Activated T-cell treated with anti-CD3 and anti-CD28 coated beads, Interleukin-2, amount 50 U/mL, for 1 hour (primary cell): ENCODE measurements at places on chromosomes 3 and 15.

DNA sequence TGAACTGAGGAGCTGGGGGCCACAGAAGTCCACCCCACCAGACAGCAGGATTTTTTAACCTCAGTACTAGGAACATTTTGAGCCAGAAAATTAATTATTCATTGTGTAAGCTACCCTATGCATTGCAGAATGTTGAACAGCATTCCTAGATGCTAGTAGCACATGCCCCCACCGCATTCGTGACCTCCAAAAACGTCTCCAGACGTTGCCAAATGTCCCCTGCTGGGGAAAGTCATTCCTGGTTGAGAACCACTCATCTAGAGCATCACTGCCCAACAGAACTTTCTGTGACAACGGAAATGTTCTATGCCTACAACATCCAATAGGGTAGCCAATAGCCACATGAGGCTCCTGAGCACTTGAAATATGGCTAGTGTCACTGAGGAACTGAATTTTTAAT, 333.5 kb downstream of the FOXP1 start:
- no peak for DNase-seq

- no peak for DNase-seq
Observed at GRCh38 chr3:54222316-54222715, 100.0 kb downstream of the CACNA2D3 start.

DNA sequence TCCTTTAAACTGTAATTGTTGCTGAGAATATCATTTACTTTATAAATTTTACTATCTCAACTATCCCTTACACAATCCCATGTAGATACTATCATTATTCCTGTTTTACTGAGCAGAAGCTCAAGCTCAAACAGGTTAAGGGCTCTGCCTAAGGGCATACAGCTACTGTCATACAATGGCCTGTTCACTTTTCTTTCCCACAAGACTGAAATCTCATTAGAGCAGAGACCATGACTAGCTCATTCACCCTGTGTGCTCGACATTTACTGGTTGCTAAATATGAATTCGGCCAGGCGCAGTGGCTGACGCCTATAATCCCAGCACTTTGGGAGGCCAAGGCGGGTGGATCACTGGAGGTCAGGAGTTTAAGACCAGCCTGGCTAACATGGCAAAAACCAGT, 1.6 kb upstream of the MESP2 start:
- no peak for DNase-seq

DNA sequence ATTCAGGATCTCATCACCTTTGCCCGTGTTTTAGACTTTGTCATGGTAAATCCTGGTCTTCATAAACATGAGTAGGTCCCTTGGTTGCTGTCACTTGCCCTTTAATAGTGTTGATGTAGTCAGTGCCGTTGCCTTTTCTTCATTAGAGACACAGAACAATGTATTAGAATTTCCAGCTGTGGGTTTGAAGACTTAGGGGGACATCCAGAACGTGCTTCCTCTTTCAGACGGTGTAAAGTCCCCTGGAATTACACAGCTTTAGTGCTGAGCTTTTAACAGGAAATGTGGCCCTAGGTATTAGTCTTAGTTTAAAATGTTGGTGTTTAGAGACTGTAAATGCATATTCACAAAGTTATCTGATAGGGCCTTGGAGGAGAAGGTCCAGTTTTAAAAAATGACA, 8.8 kb upstream of the LRCH3 start:
- DNase-seq, result no peak

DNA sequence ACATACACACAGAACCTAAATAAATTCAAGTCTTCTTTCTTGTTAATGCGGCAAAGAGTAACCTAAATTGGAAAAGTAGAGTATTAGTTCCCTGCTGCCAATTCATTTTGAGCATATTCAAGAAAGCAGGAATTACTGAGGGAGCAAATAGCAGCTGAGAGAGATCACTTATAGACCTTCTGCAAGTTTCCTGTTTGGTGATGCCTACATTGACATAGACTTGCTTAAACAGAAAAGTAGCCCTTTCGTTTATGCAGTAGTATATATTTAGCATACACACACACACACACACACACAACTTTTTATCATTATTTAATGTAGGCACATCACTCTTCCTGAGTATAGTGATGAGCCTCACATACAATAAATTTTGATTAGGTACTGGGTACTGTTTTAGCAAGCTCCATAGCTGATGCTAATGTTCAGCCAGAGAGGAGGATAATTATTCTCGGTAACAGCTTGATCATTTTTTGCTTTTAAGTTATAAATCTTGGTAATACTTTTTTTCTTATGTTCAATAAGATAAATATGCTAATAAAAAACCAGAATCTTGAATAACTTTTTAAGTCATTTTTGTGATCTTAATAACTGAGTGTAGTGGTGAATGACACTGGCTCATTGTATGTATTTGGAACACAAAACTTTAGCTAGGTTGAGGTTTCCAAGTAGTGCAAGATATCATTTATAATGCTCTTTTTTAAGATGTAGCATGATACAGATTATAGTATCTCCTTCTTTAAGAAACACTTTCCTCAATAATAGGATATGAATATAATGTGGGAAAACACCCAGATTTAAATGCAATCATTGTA, 174.7 kb downstream of the MBNL1 start:
- DNase-seq, result no peak

- DNase-seq, result no peak
Observed at GRCh38 chr3:196016485-196016884, 65.4 kb downstream of the TFRC start.

DNA sequence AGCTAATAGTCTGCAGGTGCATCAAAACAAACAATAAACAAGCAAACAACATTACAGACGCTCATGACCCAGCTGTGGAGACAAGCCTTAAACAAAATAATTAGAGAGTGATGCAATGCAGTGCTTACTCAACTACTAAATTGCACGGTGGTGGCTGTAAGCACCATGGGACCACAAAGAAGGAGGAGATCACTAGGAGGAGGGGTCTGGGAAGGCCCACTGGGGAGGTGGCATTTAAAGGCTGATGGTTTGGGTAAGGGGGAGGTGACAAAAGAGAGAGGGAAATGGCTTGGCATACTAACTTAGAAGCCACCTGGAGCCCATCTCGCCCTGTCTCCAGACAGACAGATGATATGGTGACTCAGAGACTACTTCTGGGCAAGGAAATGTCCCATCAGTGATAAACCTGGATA, 516.7 kb downstream of the FOXP1 start:
- DNase-seq, result peak; percentile 52

DNA sequence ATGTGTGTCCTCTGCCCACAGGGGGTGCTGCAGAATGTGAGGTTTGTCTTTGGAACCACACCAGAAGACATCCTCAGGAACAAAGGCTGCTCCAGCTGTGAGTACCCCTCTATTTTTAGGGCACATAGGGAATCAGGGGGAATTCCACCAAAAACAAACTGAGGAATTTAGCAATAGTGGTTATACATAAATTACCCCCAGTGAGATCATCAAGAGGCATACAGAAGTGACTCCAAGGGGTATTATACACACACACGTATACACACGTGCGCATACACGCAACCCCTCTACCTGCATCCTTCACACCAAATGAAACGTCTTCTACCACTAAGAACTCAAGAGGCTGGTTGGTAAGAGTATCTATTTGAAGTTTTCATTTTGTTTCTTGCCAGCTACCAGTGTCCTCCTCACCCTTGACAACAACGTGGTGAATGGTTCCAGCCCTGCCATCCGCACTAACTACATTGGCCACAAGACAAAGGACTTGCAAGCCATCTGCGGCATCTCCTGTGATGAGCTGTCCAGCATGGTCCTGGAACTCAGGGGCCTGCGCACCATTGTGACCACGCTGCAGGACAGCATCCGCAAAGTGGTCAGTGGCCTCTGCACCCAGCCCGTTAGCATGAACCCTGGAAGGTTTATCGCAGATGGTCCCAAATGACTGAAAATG, 2.9 kb downstream of the THBS1 start:
- no peak for DNase-seq

DNA sequence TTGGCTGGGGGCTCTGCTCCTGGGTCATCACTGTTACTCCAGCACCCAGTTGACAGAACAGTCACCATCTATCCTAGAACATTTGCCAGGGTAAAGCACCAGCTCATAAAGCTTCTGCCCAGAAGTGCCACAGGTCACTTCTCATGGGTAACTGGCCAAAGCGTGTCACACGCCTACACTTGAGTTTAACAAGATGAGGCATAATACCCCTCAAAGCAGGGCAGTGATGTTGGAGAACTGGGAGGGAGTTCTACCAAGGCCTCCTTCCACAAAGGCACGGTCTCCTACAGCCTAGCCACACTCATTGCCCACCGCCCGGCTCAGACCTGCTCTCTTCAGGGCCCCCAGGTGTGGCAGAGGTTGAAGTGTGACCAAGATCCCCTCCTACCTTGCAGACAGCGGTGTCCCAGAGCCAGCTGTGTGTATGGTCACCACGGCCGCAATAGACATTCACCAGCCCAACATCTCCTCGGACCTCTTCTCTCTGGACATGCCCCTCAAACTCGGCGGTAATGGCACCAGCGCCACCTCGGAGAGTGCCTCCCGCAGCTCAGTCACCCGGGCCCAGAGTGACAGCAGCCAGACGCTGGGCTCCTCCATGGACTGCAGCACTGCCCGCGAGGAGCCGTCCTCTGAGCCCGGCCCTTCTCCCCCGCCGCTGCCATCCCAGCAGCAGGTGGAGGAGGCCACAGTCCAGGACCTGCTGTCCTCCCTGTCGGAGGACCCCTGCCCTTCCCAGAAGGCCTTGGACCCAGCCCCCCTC, 107.7 kb downstream of the ETFA start:
- no peak for DNase-seq

DNA sequence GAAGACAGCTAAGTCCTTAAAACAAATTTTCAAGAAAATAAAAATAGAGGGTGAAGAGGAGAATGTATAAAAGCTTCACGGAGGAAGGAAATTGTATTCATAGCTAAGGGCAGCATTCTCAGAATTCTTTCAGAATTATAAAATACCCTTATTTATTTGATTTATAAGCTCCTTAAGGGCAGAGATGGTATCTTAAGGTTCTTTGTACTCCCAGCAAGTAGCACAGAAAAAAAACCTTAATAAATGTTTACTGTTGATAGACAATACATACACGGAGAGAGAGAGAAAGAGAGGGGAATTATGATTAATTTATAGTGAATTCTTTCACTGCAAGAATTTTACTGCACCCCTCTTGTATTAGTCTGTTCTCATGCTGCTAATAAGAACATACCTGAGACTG, 375.6 kb upstream of the CCDC54 start:
- DNase-seq, result no peak

DNA sequence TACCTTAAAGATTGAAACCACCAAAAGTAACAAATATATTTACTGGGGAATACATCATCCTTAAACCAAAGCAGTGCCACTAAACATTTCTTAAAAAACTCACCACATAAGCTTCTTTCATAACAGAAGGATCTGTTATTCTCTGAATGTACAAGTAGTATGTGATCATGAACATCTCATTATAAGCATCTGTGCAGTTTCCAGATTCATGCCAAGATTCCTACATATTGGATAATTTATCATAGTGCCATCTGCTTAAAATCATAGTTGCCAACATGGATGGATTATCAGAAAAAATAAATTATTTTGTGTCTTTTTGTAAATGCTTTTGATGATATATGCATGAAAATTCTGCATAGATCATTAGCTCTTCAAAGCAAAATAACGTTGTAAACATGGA, 21.8 kb upstream of the BCHE start:
- DNase-seq, result no peak

DNA sequence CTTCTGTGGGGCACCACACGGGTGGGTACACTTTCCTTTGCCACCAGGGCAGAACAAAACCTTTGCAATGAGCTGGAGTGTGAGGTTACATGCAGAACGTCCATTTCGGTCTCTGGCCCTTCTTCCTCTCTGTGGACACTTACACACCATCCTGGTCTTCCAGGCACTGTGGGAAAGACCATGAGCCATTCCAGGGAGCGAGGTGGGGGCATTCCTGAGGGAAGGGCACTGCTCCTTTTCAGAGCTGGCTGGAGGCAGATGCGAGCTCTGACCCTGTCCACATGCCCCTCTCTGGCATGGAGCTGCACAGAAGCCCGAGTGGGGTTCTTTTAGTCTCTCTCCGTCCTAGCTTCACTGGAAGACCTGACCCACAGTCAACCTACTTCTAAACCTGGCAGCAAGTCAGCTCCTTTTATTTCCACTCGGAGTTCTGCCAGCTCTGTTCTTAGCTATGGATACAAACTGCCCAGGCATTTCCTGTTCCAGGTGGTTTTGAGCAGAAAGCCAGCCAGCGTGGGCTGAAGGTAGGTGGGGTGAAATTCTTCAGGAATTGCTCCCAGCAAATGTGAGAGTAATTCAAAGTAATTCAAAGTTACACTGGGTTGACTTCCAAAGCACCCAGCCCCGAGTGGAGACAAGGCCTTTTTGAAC, 281.4 kb downstream of the ADAMTS17 start:
- DNase-seq, result no peak

DNA sequence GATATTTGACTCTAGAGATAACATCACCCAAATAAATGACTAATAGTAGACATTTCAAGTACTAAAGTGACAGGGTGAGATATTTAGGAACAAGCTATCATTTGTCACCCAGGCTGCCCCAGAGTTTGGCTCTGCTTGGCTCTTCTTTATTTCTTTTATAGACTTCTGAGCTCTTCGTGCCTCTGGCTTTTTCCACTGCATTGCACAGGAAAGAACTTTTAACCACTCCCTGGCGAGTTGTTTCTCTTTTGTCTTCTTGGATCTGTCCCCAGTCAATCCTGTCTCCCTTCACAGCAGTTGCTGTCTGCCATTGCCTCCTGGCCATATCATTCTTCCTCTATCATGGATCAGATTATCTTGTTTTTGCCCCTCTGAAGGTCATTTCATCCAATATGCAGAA, 339.2 kb upstream of the DCBLD2 start:
- no peak for DNase-seq

- DNase-seq, result no peak
Observed at GRCh38 chr3:138748190-138748589, 86.5 kb downstream of the PIK3CB start.

DNA sequence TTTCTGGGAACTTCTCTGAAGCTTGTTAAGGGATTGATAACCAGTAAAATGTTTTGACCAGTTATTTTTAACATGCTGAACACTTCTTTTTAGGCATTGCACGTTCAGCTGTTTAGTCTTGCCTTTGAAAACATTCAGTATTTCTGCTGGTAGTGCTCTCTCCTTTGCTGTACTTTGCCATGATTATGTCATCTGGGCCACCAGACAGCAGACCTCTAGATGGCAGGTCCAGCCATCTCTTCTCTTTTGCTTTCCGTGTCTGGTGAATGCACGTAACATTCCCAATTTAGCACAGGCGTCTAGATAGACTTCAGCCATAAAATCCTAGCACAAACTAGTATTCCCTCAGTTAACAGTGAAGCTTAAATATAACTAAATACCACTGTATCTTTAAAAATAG, 57.8 kb downstream of the RAB7A start:
- DNase-seq, result no peak

GRCh38 chr3:98532275-98532637, 478 bp downstream of the GPR15 start:
- DNase-seq, result no peak

GRCh38 chr3:134328846-134329245, 45.4 kb downstream of the AMOTL2 start:
- no peak for DNase-seq
